ENCODE measurements at places on chromosomes 4 and X.
A peak's percentile ranks its signal among the peaks of the same experiment; 100 is the strongest.

DNA sequence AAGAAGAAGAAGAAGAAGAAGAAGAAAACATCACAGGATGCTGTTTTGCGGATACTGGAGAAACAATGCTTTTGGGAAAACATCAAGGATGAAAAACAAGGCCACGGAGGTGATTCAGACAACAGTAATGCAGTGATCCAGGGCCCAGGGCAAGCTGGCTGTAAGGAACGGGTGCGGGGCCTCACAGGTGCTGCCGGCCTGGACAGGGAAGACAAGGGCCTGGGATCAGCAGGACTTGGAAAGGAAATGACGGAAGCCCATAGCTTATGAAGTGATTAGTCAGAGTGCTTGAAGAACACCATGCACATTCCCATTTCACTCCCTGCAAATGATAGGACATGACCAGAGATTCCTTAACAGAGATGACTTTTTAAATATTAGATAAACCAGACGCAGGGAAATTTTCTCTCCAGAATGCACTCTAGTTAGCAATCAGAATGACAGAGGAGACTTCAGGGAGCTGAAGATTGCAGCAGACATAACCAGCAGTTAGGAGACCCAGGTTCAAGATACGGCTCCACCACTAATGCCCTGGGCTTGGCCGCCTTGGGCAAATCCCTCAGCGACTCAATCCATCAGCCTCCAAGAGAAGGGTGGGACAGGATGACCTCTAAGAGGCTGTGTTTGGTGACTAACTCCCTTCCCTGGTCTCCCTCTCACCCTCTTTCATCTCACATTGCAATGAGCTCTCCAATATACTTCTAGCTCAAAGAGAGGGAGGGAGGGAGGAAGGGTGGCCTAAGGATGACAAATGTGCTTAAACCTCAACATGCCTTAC is 54.1 kb downstream of the APBB2 start:
- peak; percentile 75 for DNase-seq

GRCh38 chr4:156396534-156396933 is 442.9 kb upstream of the CTSO start:
- no peak for DNase-seq

- DNase-seq, result no peak
Measured at GRCh38 chr4:102139932-102140331, 205.3 kb downstream of the SLC39A8 start.

GRCh38 chrX:143664302-143664701 is 28.4 kb upstream of the SLITRK4 start:
- peak; percentile 5 for DNase-seq

GRCh38 chrX:38804682-38805431 is 3.6 kb downstream of the MID1IP1 start:
- peak; percentile 5 for DNase-seq

DNA sequence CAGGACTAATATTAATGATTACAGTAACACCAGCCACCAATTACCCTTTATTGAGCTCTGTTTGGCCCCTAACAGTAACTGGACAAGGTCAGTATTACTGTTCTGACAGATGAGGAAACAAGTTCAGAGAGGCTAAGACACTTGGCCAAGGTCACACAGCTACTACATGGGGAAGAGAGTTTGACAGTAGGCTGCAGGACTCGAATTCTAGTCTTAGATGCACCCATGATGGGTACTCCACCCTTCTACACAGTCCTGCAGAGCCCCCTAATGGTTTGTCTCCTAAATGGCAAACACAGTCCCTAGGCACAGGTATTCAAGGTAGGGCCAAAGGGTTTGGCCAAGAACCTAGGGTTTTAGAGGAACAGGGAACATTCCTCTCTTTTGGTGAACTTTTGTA is 93.9 kb downstream of the NSUN7 start:
- DNase-seq, result peak; percentile 37

GRCh38 chr4:10893395-10893794 is 208.8 kb upstream of the CLNK start:
- DNase-seq, result no peak

GRCh38 chrX:70437011-70437410 is 7.6 kb upstream of the DLG3 start:
- no peak for DNase-seq

DNA sequence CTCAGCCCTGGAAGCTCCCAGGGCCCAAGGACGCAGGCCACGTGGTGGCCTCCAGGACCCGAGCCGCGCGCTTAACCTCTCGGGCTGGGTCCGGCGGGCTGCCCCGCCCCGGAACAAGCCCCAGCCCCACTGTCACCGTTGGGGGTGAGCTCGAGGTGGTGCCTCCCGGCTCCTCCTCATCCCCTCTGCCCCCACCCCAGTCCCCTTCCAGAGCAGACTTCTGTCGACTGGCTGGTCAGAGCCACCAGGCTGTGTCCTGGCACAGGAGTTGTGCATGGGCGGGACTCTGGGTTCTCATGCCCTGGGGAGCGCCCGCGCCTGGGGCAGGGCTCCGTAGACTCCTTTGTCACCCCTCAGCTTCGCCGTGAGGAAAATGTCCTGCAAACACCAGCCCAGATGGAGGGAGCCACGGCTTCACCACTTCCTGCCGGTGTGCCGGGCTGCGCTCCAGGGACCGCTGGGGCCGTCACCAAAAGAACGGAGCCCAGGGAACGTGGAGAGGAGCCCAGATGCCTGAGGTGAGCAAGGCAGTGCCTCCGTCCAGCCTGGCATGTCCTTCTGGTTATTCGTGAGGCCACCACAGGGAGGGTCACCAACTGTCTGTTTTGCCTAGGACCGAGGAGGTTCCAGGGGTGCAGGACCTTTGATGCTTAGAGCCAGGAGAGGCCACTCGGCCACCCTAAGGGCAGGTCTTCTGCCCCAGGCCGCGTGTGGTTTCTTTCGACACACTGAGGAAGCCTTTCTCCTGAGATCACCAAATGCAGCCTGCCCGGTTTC is 7.1 kb upstream of the RGS12 start:
- peak; percentile 87 for DNase-seq

- DNase-seq, result no peak
Measured at GRCh38 chr4:174983128-174983750, 65.1 kb downstream of the ADAM29 start.

GRCh38 chr4:111435986-111436744 is 709.1 kb upstream of the FAM241A start:
- no peak for DNase-seq

- peak; percentile 5 for DNase-seq
Measured at GRCh38 chr4:139085141-139085540, 69.6 kb downstream of the NOCT start.

GRCh38 chr4:41815473-41815872 is 66.9 kb upstream of the PHOX2B start:
- DNase-seq, result no peak

GRCh38 chrX:20224814-20225487 is 41.8 kb downstream of the RPS6KA3 start:
- peak; percentile 5 for DNase-seq

GRCh38 chrX:63855896-63856295 is 70.9 kb upstream of the ARHGEF9 start:
- no peak for DNase-seq
